ENCODE measurements at places on chromosomes 5 and 9. TPM values are rescaled to one million over a fixed set of nuclear protein-coding genes. Genes with fewer than 3 reads are reported as not detected.
A peak's percentile ranks its signal among the peaks of the same experiment; 100 is the strongest.

PCA3 gene
- total RNA-seq, result not detected

ACOT12 gene
- total RNA-seq, result not detected

SNAPC3 gene
- 107 TPM for total RNA-seq

BRD3OS gene
- 20.1 TPM for total RNA-seq

GABRP gene
- total RNA-seq, result 1.2 TPM

PAXX gene
- total RNA-seq, result 59.3 TPM

F2RL2 gene
- 0.18 TPM for total RNA-seq

AGXT2 gene
- not detected for total RNA-seq

NIM1K gene
- not detected for total RNA-seq

CARTPT gene
- not detected for total RNA-seq

GRCh38 chr5:116492776-116493175 is 81.8 kb downstream of the SEMA6A start:
- DNase-seq, result peak; percentile 45

DNA sequence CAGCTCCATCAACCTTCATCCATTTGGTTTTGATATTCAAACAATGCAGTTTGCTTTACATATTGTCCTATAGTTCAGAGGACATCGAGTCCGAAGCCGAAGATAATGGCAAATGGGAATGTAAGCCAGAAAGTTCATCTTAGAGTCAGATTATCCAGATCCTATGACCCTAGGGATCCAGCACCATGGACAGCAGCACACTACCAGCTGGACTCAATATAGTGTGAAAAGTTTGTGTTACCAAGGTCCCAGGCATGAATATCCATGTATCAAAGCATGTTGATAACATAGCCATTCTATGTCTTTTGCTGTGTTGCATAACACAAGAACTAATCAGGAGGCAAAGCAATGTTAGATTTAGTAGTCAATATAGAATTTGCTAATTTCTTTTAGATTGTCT is 46.3 kb downstream of the FSTL4 start:
- peak; percentile 83 for DNase-seq

DNA sequence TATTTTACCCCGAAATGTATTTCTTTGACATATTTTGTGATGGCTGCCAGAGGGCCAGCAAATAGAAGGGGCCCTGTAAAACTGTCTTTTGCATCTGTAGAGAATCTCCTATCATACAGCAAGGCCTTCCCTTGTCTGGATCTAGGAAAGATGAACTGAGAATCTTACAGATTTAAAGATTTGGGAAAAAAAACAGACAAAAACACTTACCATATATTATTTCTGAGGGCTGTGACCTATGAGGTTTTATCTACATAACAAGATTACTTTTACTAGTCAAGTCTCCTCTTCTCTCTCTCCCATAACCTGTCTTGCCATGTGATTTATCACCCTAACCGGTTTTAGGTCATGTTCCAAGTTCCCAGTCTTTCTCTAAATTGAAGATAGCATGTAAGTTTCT is 599.2 kb upstream of the CDH6 start:
- no peak for DNase-seq

GRCh38 chr5:7066471-7067235 is 329.3 kb upstream of the ADCY2 start:
- DNase-seq, result no peak

- no peak for DNase-seq
Measured at GRCh38 chr5:139740138-139740991, 55.2 kb upstream of the PSD2 start.

DNA sequence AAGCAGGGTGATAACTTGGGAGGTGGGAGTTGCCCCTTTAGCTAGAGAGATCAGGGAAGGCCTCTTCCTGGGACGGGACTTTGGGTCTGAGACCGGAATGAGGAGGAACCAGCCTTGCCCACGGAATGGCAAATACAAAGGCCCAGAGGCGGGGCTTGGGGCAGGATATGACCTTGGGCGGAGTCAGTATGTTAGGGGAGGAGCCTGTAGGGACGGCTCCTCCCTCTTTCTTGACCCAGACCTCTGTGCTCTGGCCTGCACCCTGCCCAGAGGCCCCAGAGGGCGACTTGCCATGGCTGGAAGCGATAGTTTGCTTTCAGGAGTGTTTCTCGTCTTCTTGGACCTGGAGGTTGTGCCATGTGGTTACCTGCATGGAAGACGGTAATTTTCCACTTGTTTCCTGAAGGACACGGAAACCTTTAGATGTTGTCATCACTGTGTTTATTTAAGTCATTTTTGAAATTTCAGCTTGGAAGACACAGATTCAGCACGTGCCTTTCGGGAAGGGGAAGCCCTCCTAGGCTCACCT is 85.6 kb downstream of the DAB2IP start:
- DNase-seq, result peak; percentile 92

DNA sequence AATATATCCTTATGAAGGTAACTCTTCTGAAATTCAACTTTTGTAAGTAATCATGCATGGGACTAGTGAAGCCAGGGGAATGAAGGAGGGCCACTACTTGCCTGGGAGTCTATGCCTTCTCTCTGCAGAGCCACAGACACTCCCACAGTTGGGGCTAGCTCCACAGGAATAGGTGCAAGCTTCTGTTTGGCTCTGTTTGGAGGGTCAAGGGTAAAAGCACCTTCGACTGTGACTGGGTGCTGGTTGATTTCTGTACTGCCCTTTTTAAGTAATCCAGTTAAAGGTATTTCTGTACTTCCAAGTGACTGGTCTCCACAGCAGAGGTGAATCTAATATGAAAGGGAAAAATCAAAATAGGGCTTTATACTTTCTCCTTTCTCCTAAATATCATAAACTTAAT is 32.2 kb downstream of the CEP120 start:
- no peak for DNase-seq

DNA sequence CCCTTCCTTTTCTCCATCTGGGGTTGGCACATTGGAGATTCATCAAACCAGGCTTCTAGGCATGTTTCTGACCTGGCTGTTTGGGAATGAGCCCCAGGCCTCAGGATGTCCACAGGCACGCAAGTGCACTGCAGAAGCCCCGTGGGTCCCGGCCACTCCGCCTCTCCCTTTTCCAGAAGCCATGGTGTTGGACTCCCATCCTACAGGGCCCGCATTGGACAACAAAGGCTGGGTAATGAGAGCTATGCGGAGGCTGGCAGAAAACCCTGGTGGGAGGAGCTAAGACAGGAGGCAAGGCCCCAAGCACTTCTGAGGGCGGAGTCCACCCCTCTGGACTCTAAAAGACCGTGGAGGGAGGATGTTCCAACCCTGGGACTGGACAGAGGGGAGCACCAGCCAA is 160.6 kb downstream of the OLFM1 start:
- DNase-seq, result no peak

GRCh38 chr5:149317281-149318048 is 27.8 kb upstream of the GRPEL2 start:
- peak; percentile 67 for DNase-seq

DNA sequence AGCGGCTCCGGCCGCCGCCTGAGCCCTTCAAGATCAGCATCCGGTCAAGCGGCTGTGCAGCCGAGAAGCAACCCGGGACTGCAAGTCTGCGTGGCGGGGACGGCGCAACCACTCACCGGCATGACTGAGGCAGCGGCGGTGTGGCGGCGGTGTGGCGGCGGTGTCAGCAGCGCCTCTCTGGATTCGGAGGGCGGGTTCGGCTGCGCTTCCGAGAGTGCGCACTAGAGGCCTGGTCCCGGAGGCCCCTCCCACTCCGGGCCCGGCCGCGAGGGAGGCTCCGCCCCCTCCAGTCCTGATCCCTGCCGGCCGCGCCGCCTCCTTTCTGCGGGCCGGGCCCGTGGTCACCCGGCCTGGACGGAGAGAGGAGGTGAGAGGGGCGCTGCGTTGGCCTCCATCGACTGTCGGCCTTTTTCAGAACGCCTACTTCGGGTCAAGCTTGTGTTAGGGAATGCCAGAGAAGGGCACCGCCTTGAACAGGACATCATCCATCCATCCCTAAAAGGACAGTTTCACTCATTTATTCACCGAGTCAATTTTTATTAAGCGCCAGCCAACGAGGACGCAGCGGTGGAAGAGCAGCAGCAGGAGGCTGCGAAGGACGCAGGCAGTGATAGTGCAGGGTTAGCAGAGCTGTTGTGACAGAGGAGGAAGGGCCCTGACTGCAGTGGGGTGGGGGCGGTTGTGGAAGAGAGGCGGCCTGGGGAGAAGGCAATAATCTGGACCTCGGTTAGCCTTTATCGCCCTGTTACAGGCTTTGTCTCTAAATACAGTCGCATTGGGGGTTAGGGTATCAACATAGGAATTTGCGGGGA is at the start of gene ATOX1:
ATOX1 (minus strand) TSS at position 202 of the 812 bp plus-strand sequence; CDS start at position 122, 80 bp downstream.
- peak; percentile 97 for DNase-seq

DNA sequence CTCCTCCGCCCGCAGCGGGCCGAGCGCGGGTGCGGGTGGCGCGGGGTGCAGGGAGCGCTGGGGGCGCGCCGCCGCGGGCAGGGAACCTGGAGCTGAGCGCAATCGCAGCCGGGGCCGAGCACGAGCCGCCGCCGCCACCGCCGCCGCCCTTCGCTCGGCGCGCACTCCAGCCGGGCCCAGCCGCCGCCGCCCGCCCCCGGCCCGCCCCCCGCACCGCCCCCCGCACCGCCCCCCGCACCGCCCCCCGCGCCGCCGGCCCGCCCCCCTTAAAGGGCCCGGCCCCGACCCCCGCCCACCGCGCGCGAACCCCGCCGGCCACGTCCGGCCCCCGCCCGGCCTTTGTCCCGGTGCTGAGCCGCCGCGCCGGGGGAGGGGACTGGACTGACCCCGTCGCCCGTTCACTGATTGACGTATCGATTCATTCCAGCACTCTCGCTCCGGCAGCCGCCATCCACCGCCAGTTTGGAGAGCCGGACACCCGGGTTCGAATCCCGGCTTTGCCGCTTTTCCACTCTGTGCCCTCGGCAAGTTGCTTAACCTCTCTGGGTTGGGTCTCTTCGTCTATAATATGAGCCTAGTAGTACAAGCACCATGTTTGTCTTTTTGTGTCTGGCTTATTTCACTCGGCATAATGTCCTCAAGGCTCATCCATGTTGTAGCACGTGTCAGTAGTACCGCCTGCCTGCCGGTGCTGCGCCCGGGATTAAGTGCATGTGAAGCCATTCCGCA is at the start of gene SH3PXD2B:
SH3PXD2B (minus strand) TSS at position 168 of the 729 bp plus-strand sequence. CDS start 173 bp downstream, outside the sequence.
- peak; percentile 91 for DNase-seq

DNA sequence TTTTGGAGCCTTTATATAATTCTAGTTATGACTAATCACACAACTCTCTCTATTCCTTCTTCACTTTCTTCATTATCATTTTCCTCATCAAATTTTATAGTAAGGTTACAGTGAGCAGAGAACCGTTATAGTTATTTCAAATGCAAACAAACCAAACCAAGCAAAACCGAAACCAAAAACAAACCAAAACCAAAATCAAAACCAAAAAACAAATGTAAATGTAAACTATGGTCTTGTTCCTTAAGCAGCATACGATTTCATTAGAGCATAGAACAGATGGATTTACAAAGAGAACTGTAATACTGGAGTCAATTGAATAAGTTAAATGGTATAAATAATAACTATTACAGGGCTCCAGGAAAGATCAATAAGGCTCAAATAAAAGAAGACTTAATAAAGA is 447.1 kb downstream of the LRRC70 start:
- DNase-seq, result no peak

All from endodermal cell (in vitro differentiated cells).